ENCODE measurements at places on chromosomes 6 and 20.

- no peak for DNase-seq
These were observed 97.5 kb downstream of the DLL1 start for GRCh38 chr6:170193326-170193821.

DNA sequence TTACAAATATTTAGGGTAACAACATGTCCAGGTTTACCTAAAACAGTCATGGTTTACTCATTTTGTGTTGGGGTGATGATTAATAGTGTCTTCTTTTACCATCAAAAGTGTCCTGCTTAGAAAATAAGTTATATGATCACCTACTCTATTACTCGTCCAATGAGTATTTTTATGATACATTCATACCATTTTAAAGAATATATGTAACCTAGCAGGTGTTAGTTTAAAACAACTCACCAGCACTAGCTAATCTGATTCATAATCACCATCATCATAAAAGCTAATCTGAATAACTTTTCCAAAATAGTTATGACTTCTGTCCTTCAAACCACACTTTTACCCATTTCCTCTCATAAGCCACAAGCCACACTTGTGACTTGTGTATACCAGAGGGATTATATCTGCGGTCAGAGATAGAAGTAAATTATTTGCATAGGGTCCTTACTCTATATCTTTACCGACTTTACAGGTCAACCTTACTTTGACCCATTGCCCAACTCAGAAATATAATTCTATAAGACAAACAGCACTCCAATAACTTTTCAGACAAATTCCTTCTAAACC lies 33.3 kb upstream of the NRN1 start:
- no peak for DNase-seq

GRCh38 chr6:100194535-100194934 lies 200.5 kb upstream of the MCHR2 start:
- DNase-seq, result no peak

- DNase-seq, result no peak
These were observed 18.7 kb upstream of the TBC1D32 start for GRCh38 chr6:121352941-121353340.

DNA sequence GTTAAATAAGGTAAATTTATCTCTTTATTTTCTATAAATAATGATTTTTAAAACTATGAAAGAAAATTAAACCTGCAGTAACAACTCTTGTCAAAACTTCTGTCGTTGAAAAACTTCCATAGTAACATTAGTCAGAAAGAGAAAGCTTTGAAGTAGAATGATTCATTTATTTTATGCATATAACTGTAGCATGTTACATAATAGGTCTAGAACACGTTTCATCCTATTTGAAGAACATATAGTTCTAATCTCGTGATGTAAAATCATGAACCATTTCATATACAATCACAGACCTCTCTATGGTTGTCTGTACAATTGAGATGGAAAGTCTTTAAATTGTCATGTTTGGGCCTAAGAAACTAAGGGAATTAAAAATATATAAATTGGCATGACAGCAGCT lies 61.3 kb upstream of the MYLIP start:
- no peak for DNase-seq

DNA sequence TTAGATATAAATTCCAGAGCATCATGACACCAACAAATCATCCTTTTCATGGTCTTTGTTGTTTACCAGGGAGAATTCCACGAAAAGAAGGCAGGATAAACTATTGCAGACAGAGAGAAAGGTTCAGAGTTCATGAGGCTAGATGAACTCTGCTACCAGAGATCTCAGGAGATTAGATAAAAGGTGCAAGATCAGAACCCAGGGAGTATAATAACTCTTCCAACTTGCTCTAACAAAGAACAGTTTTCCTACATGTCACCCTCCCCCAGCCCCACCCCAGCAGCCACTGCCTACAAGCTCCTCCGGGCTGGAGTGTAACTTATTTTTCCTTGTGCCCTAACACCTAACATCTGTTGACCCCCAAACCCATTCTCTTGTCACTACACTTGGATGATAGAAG lies 13.9 kb upstream of the CITED2 start:
- DNase-seq, result no peak

DNA sequence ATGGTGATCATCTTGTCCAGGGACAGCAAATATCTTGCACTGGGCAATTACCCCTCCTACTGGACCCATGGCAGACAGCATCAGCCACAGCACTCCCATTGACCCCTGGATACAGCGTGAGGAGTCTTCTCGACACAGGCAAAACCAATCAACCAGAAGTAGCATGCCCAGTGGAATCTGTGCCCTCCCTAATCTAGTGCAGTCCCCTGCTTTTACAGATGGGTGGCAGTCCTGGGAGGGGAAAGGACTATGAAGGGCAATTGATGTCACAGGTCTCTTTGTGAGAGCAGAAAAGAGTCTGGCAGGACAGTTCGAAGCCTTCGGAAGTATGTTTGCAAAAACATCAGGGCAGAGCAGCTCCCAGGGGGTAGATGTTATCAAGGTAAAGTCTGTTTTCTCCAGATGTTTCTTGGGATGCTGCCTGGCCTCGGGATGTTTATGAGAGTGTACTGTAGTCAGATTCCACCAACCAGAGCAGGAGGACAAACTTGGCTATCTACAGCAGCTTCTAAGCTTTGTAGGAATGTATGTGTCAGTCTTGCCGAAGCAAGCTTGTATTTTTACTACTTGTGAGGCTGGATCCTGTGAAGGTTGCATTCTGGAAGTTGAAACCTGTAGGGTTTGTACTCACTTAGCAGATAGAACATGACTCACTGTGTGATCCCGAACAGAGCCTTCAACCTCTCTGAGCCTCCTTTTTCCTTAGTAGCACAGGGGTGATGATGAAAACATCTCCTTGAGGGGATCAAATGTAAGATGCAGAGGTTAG lies 63.0 kb upstream of the MYL9 start:
- DNase-seq, result no peak

DNA sequence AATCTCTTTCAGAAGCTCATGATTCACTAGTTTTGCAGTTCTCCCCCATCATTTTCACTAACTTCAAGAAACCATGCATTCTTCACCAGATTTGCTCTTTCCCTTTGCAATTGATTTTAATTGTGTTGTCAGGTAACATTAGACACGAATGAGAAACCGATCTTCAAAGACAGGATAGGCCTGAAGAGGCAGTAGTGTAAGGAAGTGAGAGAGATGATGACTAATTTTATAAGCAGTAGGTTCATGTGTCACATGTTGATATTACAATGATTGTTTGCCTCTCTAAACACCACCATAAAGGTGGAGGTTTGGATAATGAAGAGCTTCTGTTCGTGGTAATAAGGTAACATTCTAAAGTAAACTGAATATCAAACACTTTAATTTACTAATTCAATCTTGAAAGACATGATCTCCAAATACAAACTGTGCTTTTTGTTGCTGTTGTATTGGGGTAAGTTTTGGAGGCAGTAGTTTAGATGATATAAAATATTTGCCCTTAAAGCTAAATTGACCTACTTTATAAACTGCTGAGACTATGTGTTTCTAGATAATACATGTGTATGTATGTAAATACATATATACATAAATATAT lies 207.2 kb downstream of the PHACTR1 start:
- no peak for DNase-seq

GRCh38 chr6:119172824-119173223 lies 94.4 kb upstream of the FAM184A start:
- DNase-seq, result no peak

GRCh38 chr6:52964318-52964717 lies 30.8 kb downstream of the GSTA4 start:
- DNase-seq, result no peak

DNA sequence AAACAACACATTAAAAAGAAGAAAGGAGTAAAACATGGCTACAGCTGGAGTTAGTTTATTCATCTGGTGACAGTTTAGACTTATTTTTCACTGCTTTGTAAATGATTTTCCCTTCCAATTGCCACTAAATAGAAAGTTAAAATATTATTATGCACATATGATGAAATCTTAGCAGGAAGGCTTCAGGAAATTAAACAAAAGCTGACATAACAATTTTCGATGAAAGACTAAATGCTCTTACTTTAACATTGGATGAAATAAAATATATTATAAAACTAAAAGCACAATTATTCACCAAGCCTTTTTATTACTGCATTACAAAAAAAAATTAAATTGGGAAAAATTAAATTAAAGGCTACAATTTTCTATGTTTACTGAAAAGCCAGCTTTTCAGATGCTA lies 158.0 kb downstream of the MMUT start:
- DNase-seq, result no peak

DNA sequence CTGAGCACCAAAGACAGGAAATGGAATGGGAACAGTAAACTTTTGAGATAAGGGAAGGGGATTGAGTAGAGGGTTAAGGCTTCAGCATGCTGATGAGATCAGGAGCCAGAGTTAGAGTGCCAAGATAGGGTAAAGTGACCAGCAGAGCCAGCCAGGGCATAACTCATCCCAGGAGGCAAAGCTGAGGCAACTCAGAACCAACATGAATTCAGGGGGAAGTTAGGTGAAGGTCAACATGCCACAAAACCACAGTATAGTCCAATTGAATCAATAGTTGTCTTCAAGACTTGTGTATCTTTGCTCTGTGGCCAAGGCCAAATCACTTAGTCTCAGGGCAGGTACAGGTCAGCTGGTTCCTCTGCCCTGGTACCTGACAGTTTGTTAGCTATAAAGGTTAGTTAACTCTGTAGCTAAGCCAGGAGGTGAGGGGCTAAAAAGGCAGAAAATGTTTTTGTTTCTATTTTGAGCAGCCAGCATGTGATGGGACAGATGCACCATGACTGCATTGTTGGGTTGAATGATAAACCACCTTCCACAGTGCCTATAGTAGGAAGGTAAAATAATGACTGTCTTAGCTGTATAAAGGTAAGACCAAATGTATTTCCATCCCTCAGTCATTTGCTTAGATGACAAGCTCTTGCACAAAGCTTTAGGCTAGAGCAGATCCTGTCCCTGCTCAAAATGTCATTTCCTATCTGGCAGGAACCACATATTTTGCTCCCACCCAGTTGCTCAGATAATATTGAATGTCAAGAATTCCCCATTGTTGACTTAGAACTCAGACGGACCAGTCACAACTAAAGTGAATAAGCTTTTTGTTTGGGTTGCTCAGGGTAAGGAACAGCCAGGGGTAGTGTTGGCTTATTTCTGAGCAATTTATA lies 15.8 kb downstream of the RNF8 start:
- DNase-seq, result no peak

DNA sequence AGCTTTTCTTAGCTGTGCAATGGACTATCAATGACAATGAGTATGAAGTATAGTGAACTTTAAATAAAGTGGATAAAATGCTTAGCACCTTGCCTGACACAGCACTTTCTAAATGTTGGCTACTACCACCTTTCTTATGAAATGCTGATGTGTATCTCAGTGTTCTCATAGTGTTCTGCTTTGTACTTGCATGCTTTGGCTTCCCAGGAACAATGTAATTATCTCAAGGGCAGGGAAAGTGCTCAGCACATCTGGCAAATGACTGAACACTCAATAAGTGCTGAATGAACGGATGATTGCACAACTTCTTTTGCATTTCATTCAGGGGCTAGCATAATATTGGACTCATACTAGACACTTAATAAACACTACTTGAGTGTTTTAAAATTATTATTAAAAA lies 28.2 kb upstream of the NOX3 start:
- no peak for DNase-seq

DNA sequence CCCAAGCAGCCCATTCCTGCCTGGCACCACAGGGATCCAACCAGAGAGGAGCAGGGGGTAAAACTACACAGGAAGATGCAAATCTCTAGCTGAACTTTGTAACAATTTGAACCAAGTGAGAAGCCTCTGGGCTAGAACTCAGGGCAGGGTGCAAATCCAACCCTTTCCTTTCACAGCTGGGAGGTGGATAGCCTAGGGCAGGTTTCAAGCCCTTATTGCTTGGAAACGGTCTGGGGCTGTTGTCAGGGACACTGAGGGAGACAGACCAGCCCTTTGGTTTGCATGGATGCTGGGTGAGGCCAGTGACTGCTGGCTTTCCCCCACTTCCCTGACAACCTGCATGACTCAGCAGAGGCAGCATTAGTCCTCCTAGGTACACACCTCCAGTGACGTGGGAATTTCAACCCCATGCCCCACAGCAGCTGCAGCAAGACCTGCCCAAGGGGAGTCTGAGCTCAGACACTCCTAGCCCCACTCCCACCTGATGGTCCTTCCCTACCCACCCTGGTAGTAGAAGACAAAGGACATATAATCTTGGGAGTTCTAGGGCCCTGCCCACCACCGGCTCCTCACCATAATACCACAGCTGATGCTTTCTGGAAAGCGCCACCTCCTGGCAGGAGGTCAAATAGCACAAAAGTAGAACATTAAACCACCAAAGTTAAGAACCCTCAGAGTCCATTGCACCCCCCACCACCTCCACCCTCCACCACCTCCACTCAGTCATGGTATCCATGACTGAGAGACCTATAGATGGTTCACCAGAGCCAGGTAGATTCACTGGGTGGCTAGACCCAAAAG lies 797.7 kb upstream of the MAN1A1 start:
- DNase-seq, result no peak

- DNase-seq, result no peak
These were observed 13.3 kb upstream of the KCNG1 start for GRCh38 chr20:51036226-51036625.

- DNase-seq, result no peak
These were observed 76.9 kb downstream of the NOL4L start for GRCh38 chr20:32507998-32508774.

GRCh38 chr6:130969791-130970491 lies 93.1 kb downstream of the EPB41L2 start:
- no peak for DNase-seq

DNA sequence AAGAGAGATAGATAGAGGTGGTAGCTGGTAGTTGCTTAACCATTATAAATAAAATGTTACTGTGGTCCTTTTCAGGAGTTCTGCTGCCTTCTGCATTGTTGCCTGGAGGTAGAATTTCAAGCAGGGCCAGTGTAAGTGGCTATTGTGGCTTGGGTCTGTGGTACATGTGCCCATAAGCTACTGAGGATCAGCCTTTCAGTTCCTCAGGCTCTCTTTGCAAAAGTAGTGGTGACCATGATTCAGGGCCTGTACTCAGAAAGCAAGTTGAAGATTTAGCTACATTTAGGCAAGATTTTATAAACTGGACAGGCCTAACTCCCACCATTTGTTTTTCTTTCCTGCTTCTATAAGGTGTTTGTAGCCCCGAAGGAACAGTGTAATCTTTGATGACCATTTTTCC lies 199.0 kb downstream of the PDE7B start:
- no peak for DNase-seq

GRCh38 chr6:17574866-17575560 lies 25.1 kb upstream of the FAM8A1 start:
- DNase-seq, result no peak

GRCh38 chr20:50885781-50886180 lies 45.5 kb downstream of the ADNP start:
- DNase-seq, result no peak

DNA sequence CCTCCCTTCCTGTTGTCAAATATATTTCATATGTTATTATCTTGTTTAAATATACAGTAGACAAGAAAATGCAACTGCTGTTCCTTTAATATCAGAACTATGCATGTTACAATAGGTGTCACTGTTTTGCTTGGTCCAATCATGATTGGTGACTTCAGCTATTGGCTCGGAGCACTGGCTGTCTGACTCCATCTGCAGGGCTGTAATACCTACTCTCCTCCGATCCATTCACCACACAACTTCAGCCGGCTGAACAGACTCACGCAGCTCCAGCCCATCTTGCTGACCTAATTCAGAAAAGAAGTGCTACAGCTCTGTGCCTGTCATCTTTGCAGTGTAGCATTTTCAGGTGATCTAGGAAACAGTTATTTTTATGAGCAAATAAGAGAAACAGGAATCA lies at the start of gene BTBD3:
Gene BTBD3, plus strand, starts transcription at position 231 of the 400 bp plus-strand sequence. CDS start 383 bp downstream, outside the sequence.
- DNase-seq, result no peak

GRCh38 chr6:130968476-130968875 lies 94.6 kb downstream of the EPB41L2 start:
- no peak for DNase-seq
